ENCODE measurements at places on chromosomes 12 and 14.
A peak's percentile ranks its signal among the peaks of the same experiment; 100 is the strongest.

DNA sequence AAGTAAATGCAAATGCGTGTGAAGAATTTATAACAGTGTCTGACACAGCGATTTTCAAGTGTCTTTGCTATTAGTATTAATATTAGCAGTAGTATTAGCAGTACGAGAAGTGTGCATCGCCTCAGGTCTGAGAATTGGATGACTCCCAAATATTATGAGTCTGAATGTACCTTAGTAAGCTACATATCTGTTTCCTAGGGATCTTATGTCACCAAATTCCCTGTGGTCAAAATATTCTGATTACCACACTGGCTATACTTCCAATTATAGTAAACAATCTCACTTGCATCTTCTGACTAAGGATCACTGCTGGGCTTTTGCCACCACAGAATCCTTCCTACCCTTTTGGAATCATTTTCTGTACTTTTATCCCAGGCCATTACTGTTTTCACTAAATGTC is 396.0 kb upstream of the MIS18BP1 start:
- DNase-seq: no peak

DNA sequence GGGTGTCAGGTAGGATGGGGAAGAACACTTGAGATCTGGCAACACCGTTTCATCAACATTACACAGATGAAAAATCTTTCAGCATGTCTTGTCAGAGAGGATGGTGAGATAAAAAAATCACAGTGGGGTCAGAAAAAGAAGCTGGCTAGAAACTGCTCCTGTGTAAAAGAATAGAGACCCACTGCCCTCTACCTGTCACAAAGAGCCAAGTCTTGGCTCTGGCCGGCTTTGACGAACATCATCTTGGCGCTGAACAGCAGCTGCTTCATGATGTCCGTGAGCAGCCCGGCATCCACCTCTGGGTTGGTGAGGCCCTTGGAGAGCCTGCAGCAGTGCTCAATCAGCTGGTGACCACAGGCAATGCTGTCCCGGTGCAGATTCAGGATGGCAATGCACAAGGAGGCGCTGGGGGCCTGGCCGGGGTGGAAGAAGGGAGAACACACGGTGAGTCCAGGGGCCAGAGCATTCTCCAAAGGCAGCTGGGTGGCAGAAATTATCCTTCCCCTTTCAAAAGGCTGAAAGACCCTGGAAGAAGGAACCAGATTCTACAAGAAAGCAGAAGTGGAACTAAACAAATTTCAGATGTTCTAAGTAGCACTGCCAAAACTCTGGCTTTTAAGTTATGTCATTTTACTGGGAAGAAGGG is 50.2 kb downstream of the ZFYVE26 start:
- no peak for DNase-seq

- no peak for DNase-seq
Measured at GRCh38 chr14:64195199-64195598, 99.0 kb downstream of the ESR2 start.

DNA sequence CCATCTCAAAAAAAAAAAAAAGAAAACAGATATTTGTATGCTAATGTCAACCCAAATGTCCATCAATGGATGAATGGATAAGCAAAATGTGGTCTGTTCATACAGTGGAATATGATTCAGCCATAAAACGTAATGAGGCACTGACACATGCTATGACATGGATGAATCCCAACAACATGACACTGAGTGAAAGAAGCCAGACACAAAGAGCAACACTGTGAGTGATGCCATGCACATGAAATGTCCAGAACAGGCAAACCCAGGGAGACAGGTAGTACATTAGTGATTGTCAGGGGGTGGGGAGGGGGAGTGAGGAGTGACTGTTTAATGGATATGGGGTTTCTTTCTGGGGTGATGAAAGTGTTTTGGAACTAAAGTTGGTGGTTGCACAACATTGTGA is 50.2 kb downstream of the ARL6IP4 start:
- no peak for DNase-seq

GRCh38 chr14:50607181-50607580 is 47.2 kb downstream of the ATL1 start:
- DNase-seq: peak; percentile 65

DNA sequence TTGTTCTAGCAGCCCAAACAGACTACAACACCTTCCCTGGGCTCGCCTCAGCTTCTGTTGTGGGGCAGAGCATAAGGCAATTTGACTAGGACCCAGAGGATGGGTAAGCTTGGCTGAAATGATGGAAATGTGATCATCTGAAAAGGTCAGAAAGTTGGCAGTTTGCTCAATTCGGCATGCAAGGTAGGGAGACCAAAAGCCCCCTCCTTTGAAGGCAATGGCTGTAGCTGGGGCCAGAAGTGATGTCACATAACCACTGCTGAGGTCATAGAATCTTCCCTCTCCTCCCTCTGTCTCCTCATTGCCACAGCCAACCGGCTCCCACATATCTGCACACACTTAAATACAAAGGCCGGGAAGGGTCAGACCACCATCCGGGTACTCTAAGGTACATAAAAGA is at the start of gene TPPP2:
TPPP2 (plus strand) TSS at position 301 of the 400 bp plus-strand sequence. CDS start 365 bp downstream, outside the sequence.
- DNase-seq: no peak

GRCh38 chr12:106774808-106775524 is 484 bp downstream of the RIC8B start:
- DNase-seq: peak; percentile 28

DNA sequence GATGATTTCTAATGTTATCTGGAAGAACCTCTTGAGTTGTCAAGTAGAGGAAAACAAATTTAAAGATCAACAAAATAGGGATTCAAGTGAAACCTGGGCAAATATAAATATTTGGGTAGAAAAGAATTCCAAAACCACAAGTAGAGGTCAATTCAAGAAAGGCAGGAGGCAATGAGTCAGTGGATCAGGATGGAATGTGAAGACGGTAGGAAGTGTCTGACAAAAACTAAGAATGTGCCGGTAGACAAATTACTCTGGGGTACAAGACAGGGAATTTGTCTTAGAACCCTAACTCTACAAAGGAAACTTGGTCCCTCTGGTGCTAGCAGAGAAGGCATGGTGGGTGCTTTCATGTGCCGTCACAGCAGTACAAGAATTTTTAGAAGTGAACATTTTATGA is 13.6 kb downstream of the ABCD2 start:
- peak; percentile 9 for DNase-seq

- no peak for DNase-seq
Measured at GRCh38 chr14:70183991-70184390, 4.8 kb downstream of the SLC8A3 start.

DNA sequence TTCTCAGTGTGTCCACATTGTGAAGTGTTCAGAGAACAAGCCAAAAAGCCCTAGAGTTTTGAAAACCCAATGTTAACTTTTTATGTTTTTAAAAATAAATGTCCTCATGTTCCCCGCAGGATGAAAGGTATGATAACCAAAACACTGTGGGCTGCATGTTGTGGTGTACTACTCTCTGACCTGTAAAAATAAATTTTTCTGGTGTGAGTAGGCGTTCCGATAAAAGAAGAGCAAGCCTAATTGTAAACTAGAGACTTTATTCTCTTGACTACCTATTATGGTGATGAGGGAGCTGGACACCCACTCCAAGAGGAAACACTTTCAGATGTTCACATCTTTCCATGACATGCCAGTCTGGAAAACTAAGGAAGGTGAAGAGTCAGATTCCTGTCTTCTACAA is 18.2 kb downstream of the PTGER2 start:
- DNase-seq: no peak

DNA sequence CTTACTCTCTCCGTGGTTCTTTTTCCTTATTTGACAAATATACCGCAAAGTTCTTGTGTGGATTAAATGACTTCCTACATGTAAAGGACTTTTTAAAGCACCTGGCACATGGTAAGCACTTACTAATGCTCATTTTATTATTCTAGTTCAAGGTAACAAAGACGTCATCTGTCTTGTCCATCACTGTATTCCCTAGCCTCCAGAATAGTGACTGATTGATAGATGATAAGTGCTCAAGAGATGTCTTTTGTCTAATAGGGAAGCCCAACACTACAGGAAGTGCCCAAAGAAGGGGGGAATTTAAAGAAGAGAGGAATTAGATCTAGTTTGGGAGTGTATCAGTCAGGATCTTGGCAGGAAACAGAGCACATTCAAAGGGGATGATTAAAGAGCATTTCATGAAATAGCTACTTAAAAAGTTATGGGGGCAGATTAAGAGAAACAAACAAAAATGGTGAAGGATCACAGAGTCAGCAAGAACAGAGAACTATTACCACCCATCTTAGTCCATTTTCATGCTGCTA is 151.9 kb downstream of the GXYLT1 start:
- DNase-seq: no peak

- no peak for DNase-seq
Measured at GRCh38 chr12:1182069-1182468, 191.0 kb downstream of the ERC1 start.

- no peak for DNase-seq
Measured at GRCh38 chr12:103697971-103698751, 111.1 kb downstream of the STAB2 start.

GRCh38 chr12:93857279-93857938 is 180.2 kb downstream of the CRADD start:
- peak; percentile 18 for DNase-seq

Data from AG08395 (cell line).